ENCODE measurements at places on chromosomes 2 and 18.

DNA sequence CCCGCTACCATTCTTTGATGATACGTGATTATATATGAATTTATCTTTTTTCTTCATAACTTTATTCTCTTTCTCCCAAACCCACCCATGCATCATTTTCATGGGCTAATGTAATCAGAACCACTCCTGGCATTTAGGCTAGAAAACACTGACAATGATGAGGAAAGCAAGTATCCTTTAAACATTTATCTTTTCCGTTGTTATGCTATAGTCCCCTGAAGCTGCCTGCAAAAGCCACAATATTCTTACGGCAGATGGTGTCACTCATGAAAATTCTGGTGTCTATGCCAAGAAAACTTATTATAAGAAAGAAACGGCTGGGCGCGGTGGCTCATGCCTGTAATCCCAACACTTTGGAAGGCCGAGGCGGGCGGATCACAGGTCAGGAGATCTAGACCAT is 221.8 kb upstream of the CTAGE1 start:
- DNase-seq, result no peak

GRCh38 chr18:71371951-71372605 is 1083.2 kb downstream of the SOCS6 start:
- no peak for DNase-seq

DNA sequence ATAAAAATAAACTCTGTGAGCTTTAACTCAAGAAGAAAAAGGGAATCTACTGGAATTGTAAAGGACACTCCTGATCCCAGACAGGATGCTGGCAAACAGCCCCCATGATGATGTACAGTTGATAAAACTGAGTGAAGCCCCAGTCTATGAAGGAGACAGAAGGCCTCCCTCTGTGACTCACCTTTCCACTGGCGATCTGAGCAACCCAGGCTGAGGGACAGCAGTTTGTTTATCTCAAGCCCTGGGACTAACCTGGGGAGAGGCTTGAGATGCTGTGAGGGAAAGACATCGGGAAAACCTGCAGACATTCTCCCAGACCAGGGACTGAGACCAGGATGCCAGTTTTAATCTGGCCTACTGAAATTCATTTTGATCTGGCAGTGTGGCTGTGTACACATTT is 104.5 kb upstream of the CDH2 start:
- no peak for DNase-seq

DNA sequence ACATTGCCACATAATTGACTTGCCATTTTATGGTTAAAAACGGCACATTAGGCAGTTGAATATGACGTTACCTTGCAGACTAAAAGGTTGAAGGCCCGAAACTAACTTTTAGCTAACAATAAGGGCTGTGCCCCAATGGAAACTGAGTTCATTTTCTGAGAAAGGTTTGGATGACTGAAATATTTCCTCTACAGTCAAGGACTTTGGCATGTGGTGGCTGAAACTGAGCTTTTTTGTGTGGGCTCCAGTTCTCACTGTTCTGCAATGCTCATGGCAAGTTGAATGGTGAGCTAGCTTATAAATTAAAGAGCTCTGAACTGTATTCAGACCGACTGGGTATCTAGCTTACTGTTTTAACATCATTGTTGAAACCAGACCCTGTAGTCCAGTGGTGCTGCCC is 23.8 kb upstream of the TXNDC2 start:
- DNase-seq, result no peak

DNA sequence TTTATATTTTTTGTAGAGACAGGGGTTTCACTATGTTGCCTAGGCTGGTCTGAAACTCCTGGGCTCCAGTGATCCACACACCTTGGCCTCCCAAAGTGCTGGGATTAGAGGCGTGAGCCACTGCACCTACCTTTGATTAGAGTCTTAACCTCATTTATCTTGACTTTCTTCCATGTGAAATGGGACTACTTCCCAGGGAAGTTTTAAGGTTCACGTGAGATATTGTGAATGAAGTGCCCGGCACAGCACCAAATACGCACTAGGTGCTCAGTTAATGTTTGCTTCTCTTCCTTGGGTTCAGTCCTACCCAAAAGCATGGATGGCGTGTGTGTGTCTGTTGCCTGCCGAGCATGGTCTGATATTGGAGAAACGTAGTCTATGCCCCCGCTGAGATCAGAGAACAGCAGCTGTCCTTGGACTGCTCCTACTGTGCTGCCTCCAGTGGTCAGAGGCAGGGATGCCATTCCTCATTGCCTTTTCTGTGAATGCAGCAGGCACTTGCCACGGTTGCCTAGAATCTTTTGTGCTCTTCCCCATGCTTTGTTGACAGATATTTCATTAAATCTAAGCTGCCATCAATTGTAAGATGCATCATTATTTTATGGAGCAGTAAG is 12.3 kb upstream of the TFCP2L1 start:
- DNase-seq, result no peak

GRCh38 chr2:11631462-11631861 is 38.5 kb downstream of the NTSR2 start:
- no peak for DNase-seq

DNA sequence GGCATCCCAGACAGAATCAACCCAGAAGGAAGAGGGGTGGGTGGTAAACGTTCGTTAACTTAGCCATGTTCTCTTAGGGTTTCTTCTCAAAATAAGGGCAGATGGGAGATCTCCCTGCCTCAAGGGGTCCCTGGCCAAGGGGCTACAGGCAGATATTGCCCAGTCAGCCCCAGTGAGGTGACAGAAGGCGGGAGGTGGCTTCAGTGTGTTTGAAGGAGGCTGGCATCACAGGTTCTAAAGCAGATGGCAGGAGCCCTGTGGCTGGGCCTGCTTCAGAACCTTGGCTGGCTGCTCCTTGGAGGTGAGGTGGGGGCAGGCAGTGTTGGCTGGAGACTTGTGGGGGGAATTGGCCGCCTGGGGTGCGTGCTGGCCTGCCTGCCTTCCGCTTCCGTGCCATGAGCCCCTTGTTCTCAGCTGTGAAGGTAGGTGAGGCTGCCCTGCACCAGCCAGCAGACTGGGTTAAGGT is 23.5 kb downstream of the HPCAL1 start:
- no peak for DNase-seq

GRCh38 chr2:241968417-241968816 is 98.9 kb downstream of the RTP5 start:
- DNase-seq, result no peak

- DNase-seq, result peak; percentile 37
Measured at GRCh38 chr18:4454537-4455112, 482 bp downstream of the DLGAP1 start.

GRCh38 chr2:112712903-112713584 is 7.8 kb upstream of the NT5DC4 start:
- DNase-seq, result no peak

GRCh38 chr18:23453680-23454058 is 582 bp downstream of the RIOK3 start:
- DNase-seq, result no peak

DNA sequence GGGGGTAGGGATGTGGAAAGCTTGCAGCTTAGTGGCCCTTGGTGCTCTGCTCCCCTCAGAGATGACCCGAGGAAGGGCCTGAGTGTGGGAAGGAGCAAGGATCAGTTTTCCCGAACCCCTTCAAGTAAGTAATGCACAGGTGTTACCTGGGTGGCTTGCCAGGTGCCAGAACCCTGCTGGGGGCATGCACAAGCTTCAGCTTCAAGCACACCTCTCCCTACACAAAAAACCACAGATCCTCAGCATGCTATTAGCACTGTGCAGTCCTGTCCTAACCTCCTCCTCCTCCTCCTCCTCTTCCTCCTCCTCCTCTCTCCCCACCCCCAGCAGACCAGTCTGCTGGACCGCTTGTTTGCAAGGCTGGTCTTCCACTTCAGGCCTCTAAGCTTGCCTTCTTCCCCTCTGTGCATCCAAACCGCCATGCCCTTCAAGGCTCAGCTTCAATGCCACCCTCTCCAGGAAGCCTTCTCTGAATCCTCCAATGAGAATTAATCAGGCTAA is 114.8 kb downstream of the ACAA2 start:
- DNase-seq, result no peak

DNA sequence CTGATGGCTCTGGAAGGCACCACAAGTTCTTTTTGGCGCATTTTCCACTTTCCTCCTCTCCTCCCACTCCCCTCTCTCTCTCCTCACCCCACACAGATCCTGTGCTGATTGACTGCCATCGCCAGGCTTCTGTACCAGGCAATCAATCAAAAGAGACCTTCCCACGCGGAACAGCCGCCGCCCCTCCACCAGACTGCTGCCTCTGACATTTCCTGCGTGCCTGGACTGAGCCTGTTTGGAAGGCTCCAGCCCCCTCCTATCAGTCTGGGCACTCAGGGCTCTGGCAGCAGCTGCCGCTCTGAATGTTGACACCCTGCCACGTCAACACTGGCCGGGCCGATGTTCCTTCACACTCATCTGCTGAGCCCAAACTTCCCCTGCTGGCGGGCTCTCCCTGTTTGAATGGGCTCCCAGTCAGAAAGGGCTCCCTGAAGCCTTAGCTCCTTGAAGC is 467.7 kb downstream of the EPHA4 start:
- DNase-seq, result peak; percentile 92

DNA sequence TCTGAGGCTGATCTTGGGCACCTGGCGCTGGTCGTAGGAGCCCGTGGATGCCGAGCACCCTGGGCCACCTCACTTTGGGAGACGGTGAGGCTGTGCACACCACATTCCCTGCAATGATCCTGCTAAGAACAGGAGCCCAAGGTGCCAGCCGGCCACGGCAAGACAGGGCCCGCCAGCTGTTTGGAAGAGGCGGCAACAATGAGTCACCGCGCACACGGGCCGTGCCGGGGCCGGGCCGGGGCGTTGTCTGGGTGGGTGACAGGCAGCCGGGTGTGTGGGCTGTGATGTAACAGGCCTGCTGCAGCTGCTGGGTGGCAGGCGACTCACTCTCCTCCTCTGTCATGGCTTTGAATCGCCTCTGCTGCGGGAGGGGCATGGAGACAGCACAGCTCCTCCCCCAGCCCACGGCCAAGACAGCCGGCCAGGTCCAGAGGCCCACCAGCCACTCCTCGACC is 49.7 kb upstream of the ODC1 start:
- no peak for DNase-seq

DNA sequence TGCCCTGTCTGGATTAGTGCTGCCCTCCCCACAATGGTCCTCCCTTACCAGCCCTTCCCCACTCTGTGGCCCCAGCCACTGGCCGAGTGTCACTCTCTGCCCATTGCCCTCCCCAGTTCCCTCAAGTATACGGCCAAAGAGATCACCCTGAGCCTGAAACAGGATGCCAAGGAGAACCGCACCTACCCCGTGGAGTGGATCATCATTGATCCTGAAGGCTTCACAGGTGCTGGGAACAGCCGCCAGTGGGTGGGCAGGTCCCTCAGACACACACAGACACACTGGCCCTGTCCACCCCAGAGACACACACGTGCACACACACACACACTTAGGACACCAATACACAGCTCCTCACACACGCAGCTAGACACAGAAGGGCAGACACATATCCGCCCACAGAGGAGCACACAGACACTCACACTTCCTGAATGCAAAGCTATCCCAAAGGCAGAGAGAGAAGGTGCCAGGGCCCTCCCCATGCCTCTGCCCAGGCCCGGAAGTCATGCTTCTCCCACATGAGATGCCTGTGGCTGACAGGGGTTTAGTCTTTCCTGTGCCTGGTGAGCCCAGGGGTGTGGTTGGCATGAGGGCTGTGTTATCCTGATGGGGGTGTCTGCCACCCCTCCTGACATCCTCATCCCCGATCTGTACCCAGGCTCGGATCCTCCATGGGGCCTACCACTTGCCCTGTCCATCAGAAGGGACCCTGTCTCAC is 2.9 kb downstream of the CHRND start:
- peak; percentile 62 for DNase-seq

GRCh38 chr2:205848601-205849000 is 166.3 kb downstream of the NRP2 start:
- DNase-seq, result no peak

GRCh38 chr18:8319798-8320489 is 289.3 kb upstream of the RAB12 start:
- DNase-seq, result no peak

GRCh38 chr18:59109375-59109774 is 30.3 kb upstream of the SEC11C start:
- DNase-seq, result no peak

DNA sequence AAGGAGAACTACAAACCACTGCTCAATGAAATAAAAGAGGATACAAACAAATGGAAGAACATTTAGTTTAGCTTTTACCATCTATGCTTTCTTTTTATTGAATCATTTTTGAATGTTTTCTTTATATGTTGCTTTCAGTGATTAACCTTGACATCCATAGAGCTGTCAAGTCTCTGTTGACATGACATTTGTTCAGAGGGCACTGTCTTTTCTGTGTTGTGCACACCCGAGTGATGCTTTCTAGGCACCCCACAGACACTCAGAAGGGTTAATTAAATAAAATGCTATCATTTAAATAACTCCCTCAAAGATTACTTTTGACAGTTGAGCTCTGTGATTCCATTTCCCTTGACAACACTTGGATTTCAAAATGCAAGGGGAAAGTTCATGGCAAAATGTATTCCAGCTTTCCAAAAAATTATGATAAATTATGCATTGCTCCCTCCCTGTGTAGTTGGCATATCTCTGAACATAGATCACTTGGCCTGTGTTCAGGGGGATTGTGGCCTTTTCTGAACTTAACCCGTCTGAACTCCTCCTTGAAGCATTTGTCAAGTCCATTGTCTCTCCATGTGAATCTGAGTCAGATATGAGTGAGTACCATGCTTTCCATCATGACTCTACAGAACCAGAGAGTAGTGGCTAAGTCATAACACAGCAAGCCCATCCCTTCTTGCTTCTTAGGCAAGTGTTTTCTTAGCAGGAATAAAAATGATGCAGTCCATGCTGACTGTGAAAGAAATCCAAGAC is 372.6 kb downstream of the RPRM start:
- no peak for DNase-seq

- no peak for DNase-seq
Measured at GRCh38 chr18:23503963-23504344, 643 bp downstream of the RMC1 start.

GRCh38 chr2:101627285-101628029 is 70.0 kb upstream of the MAP4K4 start:
- DNase-seq, result no peak

DNA sequence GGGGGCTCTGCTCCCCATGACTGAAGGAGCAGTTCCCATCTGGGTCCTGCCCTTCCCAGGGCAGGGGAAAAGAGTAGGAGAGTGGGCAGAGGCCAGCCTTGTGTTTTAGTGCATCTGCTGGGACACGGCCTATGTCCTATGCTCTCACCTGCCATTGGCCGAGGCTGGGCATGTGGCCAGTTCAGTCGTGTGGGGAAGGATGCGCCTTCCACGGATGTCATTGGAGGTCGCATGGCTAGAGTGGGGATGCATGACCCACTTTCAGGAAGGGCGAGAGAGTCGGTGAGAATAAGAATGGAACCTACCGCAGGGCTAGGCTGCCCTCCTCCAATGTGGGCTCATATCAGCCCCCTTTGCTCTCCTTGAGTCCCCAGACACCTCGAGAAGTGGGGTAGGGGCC is 70.9 kb upstream of the HAAO start:
- no peak for DNase-seq

DNA sequence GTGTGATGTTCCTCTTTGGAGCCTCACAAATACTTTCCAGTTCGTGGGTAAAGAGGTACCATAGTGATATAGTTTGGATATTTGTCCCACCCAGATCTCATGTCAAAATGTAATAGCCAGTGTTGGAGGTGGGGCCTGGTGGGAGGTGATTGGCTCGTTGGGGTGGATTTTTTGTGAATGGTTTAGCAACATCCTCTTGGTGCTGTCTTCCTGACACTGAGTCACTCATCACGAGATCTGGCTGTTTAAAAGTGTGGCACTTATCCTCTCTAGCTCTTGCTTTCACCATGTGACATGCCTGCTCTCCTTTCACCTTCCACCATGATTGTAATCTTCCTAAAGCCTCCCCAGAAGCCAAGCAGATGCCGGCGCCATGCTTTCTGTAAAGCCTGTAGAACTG is 3.0 kb upstream of the CCDC93 start:
- DNase-seq, result no peak

Data from Right ventricle myocardium inferior (tissue), 1 donor.